Suppressor macrophage treated with lipopolysaccharide for 1 hour (primary cell): ENCODE measurements at places on chromosomes 6 and 20.

DNA sequence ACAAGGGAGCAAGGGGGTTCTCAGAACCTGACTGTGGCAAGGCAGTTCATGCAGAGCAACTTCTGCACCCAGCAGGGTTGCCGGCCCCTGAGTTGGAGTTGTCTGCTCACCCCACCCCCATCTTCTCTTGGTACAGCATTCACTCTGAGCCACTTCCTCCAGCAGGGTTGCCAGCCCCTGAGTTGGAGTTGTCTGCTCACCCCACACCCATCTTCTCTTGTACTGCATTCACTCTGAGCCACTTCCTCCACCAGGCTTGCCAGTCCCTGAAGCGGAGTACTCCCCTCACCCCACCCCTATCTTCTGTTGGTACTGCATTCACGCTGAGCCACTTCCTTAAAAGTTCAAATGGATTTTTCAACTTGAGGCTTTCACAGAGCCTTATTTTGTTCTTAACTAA, 79.7 kb upstream of the SYNDIG1 start:
- DNase-seq = peak; percentile 57

DNA sequence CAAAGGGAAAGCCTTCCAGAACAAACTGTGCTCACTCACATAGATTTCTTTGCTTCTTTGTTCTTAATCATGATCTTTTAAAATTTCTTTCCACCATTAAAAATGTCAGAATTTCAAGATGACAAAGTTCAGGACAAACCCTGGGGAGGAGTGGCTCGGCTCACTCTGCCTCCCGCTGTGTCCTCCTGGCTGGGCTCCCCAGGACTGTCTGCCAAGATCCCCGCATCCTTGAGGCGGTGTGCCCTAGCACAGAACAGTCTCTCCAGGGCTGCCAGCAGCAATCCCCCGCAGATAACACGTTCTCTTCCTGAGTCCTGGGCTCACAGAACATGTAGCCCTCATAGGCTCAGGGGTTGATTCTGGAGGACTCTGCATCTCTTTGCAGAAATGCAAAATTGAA, 98.4 kb upstream of the KCNG1 start:
- DNase-seq = no peak

- DNase-seq = peak; percentile 56
Measured at GRCh38 chr6:3803627-3804468, 45.3 kb upstream of the FAM50B start.

GRCh38 chr6:15508441-15508871, 154.4 kb downstream of the DTNBP1 start:
- peak; percentile 57 for DNase-seq

GRCh38 chr6:26053992-26054780, 33.0 kb upstream of the HFE start:
- DNase-seq = peak; percentile 24

DNA sequence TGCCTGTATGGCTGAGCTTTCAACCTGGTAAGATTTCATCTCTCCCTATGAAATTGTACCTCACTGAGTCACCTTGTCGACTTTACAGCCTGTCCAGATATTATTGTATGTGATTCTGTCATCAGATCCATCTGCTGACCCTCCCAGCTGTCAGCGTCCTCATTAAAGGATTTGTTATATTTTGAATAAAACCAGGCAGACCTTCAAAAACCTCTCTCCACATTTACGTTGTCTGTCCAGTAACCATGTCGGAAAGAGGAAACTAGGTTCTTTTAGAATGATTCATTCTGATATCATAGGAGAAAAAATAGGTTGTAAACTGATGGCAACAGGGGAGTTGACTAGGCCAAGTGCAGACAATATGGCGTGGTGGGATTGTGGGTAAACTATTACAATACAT, 38.5 kb downstream of the TSPYL4 start:
- DNase-seq = peak; percentile 14

DNA sequence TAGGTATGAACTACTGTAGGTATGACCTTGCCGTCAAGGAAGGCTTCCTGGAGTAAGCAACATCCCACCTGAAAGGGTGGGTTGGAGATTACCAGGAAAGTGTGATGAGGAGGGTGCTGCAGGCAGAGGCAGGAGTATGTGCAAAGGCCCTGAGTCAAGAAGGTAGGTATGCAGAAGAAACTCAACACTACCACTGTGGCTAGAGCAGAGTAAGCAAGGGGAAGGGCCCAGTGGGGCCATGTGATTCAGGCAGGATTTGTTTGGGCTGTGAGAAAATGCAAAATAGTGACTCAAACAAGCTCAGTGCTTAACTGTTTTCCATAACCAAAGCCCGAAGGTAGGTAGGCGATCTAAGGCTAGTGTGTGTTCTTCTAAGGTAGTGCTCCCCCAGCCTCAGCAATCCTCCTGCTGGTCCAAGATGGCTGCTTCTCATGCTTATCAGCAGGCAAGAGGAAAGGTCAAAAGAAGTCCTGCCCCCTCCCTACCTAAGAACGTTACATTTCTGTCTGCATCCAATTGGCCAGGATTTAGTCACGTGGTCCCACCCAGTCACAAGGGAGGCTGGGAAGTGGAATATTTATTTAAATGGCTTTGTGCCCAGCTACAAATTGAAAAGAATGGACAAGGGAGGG, 36.2 kb upstream of the HMGA1 start:
- DNase-seq = no peak

DNA sequence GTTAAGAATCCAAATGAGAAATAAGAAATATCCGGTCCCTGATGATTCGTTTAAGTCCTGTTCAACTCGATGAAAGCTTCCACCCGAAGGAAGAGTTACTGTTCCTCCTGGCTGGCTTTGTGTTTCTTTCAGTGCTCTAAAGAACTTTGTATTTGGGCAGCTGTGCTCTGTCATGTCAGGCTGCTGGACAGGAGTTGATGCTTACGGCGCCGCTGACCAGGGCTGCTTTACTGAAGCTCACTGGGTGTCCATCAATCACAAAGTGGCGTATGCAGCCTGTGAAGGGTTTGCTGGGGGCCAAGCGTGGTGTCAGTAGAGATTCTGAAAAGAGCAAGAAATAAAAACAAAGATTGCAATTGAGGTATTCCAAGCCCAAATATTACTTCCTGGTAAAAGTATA, 21.9 kb downstream of the FAM229B start:
- DNase-seq = no peak

- DNase-seq = no peak
Measured at GRCh38 chr20:57657535-57658446, 37.6 kb upstream of the ZBP1 start.

DNA sequence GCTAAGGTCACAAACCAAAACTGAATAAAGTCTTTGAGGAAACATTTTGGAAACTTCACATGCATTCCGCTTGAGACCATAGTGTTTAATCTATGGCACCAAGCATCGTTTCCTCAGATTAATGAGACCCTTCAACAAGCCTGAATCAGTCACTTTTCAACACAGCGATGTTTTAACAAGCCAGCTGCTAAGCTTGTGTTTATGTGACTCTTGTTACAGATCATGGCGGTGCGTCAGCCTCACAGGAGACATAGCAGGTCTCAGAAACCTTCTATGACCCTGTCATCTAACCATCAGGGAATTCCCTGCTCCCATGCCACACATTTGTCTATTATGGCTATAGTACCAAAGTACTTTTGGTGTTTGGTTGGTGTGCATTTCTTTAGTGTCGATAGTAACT, 57.2 kb downstream of the MTFR2 start:
- no peak for DNase-seq

- DNase-seq = no peak
Measured at GRCh38 chr6:147530132-147531060, 21.9 kb downstream of the SAMD5 start.

- no peak for DNase-seq
Measured at GRCh38 chr6:39642270-39642669, 82.9 kb downstream of the KIF6 start.
